ENCODE measurements at places on chromosomes 11 and 22.

DNA sequence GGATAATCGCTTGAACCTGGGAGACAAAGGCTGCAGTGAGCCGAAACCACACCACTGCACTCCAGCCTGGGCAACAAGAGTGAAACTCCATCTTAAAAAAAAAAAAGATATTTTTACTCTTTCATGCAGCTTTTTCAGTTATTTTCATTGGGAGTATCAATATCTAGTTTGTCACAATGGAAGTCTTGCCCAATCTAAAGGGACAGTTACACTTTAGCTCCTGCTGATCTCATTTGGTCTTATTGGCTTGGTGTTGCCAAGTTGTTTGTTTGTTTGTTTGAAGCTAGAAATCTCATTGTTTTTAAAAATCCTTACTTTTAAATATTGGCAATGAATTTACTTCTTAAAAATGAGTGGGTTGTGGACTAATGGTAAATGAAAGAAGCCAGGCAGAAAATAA, 24.7 kb downstream of the CEP295 start:
- no peak for DNase-seq

GRCh38 chr11:128372977-128373376, 214.4 kb downstream of the ETS1 start:
- DNase-seq, result no peak

DNA sequence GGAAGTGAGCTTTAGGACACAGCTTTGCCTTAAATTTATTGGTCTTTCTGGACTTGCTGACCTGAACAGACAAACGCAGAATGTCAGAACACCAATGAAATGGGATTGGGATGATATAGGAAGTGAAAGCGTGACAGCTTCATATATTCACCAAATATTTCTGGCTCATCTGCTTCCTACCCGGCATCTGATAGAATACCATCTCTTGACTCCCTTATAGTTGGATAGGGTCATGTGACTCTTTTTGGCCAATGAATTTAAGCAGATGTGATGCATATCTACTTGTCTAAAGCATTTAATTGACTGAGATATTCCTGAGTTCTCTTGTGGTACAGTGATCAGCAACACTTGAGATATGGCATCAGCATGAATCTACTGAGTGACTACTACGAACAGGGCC, 2.5 kb upstream of the CAPRIN1 start:
- DNase-seq, result no peak

GRCh38 chr22:21943571-21944448, 8.8 kb downstream of the PPM1F start:
- DNase-seq, result no peak

GRCh38 chr11:34264303-34265110, 93.3 kb downstream of the ABTB2 start:
- no peak for DNase-seq

GRCh38 chr11:64206457-64207255, at the start of gene FERMT3:
Gene FERMT3, plus strand, starts transcription at chr11:64206721. Its CDS starts 644 bp downstream, at chr11:64207365.
- DNase-seq, result no peak

DNA sequence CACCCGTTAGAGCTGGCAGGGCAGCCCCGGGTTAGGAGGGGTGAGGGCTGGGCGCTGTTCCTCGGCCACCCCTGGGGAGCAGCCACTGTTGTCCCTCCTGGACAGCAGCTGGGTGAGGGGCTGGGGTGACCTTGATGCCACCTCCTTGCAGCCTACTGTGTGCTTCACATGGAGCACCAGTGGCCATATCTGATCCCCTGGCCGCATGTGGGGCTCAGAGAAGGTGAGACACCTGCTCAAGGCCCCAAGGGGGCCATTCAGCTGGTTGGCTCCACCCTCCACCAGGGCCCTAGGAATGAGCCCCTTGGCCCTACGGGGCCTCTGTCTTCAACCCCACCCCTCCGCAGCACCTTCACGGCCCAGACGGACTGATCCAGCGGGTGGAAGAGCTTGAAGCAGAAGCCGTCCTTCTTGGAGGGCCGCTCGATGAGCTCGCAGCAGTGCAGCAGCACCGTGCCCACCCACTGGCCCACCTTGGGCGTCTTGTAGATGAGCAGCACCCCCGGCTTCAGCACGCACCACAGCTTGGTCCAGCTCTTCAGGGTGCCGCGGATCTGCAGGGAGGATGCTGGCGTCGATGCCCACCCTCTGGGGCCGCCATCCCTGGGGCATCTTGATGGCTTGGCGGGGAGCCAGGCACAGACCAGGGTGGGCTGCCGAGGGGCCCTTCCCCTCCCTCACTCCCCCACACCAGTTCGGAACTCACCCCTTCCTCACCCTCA, 44.9 kb downstream of the OSBPL5 start:
- DNase-seq, result no peak

GRCh38 chr11:10067629-10068300, 226.3 kb downstream of the SBF2 start:
- no peak for DNase-seq

GRCh38 chr11:78420796-78421209, 3.2 kb upstream of the GAB2 start:
- DNase-seq, result peak; percentile 55

- no peak for DNase-seq
Measured at GRCh38 chr22:41038732-41039131, 53.7 kb upstream of the EP300 start.

DNA sequence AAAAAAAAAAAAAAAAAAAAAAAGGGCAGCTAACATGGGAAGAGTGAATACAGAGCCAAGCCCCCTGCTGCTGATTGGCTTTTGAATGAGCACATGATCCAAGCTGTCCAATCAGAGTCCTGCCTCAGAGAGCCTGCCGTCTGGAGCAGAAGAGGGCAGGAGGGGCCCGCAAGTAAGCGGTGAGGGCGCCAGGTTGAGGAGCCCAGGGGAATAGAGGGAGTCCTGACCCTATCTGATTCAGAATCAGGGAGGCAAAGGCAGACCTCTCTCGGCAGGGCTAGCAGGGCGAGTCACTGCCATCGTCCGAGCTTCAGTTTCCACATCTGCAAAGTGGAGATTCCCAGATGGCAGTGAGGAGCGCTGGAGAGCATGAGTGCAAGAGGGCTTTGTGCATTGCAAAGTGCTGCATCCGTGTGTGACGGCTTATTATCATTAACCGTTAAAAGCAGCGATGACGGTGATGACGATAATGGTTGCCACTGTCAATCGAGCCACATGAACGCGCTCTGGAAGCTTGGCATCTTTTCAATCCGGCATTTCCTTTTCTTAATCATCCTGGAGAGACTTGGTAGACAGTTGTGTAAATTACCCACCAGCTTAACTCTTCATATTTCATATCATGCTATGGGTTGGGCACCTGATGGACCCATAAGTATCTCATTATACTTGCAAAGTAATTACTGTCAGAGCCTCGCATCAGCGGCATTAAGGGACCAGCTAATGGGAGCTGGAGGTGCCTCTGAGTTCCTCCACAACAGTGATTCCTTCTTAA, 68.6 kb upstream of the ATXN10 start:
- DNase-seq, result no peak

GRCh38 chr22:24414984-24415945, 12.1 kb upstream of the ADORA2A start:
- no peak for DNase-seq

DNA sequence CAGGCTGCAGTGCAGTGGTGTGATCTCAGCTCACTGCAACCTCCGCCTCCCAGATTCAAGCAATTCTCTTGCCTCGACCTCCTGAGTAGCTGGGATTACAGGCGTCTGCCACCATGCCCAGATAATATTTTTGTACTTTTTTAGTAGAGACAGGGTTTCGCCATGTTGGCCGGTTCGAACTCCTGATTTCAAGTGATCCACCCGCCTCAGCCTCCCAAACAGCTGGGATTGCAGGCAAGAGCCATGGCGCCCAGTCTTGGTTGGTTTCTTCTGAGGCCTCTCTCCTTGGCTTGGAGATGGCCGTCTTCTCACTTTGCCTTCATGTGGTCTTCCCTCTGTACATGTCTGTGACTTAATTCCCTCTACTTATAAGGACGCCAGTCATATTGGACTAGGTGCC, 254.6 kb downstream of the BUD13 start:
- DNase-seq, result no peak

- DNase-seq, result no peak
Measured at GRCh38 chr11:31725176-31725575, 85.9 kb downstream of the PAX6 start.

GRCh38 chr11:83004746-83005556, 66.7 kb downstream of the RAB30 start:
- DNase-seq, result no peak

- DNase-seq, result no peak
Measured at GRCh38 chr11:71200761-71201160, 51.6 kb downstream of the SHANK2 start.

- DNase-seq, result peak; percentile 11
Measured at GRCh38 chr11:109795234-109795633, 298.0 kb upstream of the ZC3H12C start.

GRCh38 chr11:123137431-123138224, 57.4 kb downstream of the CLMP start:
- DNase-seq, result no peak

DNA sequence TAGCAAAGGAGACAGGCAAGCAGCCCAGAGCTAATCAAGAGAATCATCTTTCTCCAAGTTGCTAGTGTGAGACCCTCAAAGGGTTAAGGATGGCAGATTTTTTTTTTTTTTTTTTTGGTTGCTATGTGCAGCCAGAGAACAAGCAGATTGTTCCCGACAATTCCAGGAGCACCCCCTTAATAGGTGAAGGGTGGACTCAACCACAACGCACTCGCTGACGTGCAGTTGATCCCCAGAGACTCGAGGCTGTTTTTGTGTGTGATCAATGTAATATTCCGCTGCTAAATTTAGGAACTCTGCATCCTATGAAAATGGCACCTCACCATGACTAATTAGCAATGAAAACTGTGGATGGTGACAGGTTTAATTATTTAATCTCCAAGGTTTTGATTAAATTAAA, 789.0 kb downstream of the KCNA4 start:
- no peak for DNase-seq

DNA sequence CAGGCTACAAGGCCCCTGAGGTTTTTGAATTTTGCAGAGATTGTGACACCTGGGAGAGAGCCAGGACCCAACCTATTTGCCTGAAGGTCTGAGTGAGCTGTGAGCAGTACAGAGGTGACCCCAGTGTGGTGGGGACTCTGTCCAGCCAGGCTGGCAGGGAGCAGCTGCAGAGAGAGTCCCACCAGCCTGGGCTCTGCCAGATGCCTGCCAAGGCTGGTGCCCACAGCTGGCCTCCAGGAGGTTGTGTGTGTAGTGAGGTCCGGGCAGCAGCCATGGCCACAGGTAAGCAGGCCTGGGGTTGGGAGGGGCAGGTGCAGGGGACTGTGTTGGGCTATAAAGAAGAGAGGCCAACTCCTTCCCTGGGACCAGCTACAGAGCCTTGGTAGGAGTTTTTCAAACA, 144.8 kb downstream of the CRYBB2 start:
- no peak for DNase-seq

GRCh38 chr11:131354251-131354701, 16.1 kb upstream of the NTM start:
- DNase-seq, result no peak

DNA sequence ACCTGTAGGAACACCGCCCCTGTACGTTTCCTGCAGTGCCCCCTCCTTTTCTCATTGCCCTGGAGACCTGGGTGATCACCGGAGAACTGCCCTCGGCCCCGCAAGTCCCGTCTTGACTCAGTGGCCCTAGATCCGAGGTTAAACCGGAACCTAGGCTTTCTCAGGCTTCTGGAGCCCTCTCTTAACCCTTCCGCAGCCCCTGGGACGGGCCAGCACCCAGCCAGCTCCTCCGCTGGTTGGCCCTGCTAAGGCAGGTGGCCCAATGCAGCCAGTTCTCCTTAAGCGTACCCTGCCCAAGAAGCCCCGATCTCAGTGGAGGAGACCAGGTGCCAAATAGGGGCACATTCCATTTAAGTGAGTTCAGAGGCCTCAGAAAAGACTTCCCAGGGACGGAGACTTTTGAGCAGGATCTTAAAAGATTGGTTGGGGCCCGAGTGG, 776 bp downstream of the NLRX1 start:
- peak; percentile 6 for DNase-seq

- DNase-seq, result peak; percentile 46
Measured at GRCh38 chr22:24580276-24580675, 12.6 kb downstream of the LRRC75B start.

GRCh38 chr11:72478669-72479068, 44.3 kb upstream of the CLPB start:
- no peak for DNase-seq

GRCh38 chr11:35605706-35606105, 12.6 kb upstream of the FJX1 start:
- no peak for DNase-seq

DNA sequence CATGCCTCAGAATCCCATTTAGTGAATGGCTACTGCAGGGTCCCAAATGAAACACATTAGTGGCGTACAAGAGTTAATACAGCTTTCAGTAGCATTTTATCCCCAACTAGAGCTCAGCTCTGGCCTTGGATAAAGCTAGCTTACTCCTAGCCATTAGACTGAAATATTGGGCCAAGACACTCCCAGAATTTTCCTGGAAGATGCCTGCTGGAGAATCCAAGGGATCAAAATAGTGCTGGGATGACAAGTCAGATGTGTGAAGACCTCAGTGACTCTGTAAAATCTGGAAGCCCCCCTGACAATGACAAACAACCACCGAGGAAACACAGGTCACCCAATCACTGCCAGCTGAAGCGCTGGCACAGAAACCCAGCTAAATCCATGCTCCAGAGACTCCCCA, 303.1 kb upstream of the SORL1-AS1 start:
- DNase-seq, result no peak

DNA sequence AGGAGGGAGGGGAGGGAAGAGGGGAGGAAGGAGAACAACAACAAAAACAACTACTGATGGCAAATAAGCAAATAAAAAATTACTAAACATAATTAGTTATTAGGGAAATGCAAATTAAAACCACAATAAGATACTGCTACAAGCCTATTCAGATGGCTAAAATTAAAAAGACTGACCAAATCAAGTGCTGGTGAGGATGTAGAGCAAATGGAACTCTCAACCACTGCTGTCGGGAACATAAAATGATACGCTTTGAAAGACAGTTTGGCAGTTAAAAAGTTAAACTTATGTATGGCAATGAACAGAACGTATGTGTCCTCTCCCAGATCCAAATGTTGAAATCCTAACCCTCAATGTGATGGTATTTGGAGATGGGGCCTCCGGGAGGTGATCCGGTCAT, 85.7 kb downstream of the PHF21B start:
- DNase-seq, result no peak

DNA sequence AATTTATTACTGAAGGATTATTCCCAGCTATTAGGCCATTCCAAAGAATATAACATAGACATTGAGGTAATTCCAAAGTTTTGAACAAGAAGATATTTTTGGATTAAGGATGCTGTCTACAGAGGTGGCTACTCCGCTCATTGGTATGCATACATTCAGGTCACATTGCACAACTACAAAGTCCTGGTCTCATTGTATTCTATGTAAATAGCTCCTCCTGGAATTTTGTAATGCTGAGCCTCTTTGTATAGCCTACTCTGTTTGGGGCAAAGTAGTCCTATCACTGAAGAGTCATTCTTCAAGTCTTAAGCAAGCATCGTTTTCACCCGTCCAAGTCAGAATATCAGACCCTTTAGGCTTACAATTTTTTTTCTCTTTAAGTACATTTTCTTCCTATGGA, 142.4 kb downstream of the KIF18A start:
- DNase-seq, result no peak

Measured in non-pigmented ciliary epithelial cell (primary cell).